Kidney epithelial cell (primary cell): ENCODE measurements at places on chromosomes 7 and 10. TPM values are rescaled to one million over a fixed set of nuclear protein-coding genes. Genes with fewer than 3 reads are reported as not detected.

DNA sequence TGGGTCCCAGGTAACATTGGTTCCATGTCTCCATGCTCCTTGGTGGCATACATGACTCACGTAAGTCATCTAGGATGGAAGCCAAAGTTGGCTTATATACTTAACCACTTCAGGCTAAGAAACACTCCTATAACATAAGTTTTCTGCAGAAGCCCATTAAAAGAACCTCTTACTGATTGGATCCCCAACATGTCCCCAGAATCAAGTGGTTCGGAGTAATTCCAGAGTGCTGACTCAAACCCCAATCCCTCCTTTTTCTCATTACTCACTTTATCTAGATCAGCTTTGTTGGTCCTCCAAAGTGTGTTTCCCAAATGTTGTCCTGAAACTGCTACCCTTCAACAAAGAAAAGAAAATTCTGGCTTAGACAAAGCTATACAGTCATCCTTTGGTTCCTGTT, 10.1 kb upstream of the ATOH7 start:
- no peak for DNase-seq

DNA sequence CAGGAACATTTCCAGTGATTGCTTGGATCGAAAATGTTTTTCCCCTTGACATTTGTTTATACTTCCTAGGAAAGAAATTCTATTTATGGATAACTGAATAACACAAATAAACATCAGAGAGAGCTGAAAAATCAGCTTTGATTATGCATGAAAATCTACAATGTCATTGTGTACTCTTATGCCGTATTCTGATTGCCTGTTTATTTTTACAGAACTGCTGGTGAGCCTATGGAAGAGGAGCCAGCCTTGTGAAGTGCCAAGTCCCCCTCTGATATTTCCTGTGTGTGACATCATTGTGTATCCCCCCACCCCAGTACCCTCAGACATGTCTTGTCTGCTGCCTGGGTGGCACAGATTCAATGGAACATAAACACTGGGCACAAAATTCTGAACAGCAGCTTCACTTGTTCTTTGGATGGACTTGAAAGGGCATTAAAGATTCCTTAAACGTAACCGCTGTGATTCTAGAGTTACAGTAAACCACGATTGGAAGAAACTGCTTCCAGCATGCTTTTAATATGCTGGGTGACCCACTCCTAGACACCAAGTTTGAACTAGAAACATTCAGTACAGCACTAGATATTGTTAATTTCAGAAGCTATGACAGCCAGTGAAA, 121.5 kb downstream of the TWIST1 start:
- no peak for DNase-seq

DNA sequence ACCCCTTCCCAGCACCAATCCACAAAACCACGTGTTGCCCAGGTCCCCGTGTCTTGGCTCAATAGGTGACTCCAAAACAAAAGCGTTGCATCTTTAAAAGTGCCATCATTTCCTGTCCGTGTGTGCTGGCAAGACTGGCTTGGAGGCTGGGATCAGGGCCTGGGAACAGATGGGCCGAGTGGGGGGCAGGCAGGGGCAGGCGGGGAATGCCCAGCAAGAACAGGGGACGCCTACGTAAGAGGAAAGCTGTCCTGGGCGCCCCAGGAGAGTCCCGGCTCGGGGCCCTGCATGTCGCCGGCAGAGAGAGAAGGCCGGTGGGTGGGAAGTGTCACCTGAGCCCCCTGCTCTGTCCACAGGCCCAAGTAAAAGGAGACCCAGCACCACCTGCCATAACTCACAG, 86.5 kb downstream of the PAXIP1 start:
- DNase-seq: no peak

GRCh38 chr10:52391927-52392602, 78.0 kb downstream of the DKK1 start:
- no peak for DNase-seq

GRCh38 chr7:142010952-142011548, 15.4 kb downstream of the MGAM start:
- no peak for DNase-seq

The PRLHR gene
- not detected in 2 replicates for total RNA-seq
